ENCODE measurements at places on chromosomes 7 and 10. TPM values are rescaled to one million over a fixed set of nuclear protein-coding genes. Genes with fewer than 3 reads are reported as not detected.

The LRMDA gene
- total RNA-seq, result 11.1 TPM

The BMPER gene
- total RNA-seq, result 1.6 TPM

The NEUROD6 gene
- not detected for total RNA-seq

GRCh38 chr10:90969947-90970673, 49.2 kb upstream of the ANKRD1 start:
- DNase-seq, result no peak

DNA sequence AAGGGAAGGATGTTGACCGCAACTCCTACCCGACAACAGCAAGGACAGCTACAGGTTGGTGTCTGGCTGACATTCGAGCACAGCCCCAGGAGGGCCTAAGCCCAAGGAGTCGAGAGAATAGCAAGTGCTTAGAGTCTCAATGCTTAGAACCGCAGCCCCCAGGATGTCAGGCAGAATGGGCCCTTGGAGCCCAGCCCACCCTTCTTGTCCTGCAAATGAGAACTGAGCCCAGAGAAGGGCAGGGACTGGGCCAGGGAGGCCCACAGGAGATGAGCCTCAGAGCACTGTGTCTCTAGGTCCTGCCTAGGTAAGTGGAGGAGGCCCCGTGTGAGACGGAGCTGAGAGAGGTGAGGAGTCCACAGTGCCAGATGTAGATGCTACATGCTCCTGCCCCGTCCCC, 173.3 kb upstream of the ZMIZ1 start:
- DNase-seq, result no peak

DNA sequence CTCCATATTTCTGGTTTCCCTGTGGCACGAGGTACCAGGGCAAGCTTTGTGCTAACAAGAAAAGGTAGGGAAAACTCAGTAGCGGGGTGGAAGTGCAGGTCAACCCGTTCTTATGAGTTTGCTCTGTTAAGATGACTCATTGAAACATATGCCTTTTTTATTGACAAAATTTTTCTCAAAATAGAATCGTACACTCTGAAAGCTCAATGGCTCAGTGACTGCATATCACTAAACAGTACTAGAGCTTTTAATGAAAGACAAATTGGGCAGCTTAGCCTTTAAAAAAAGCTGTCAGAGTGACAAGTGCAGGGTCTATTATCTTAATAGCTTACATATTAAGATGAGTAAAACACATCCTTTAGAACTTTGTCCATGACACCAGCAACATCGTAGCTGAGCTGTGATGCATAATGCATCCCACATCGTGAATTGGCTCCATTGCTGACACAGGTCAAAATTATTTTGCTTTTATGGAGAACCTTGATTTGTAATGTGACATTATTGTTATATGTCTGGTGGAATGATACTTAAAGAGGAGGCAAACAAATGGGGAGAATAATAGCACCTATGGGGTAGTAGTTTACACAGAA, 264.4 kb downstream of the ETV1 start:
- DNase-seq, result no peak

GRCh38 chr10:21078410-21079329, 181.6 kb upstream of the NEBL start:
- DNase-seq, result peak; percentile 63

Data from breast epithelium (tissue), 4 donors.